ENCODE measurements at places on chromosomes 3 and 15.
A peak's percentile ranks its signal among the peaks of the same experiment; 100 is the strongest.

DNA sequence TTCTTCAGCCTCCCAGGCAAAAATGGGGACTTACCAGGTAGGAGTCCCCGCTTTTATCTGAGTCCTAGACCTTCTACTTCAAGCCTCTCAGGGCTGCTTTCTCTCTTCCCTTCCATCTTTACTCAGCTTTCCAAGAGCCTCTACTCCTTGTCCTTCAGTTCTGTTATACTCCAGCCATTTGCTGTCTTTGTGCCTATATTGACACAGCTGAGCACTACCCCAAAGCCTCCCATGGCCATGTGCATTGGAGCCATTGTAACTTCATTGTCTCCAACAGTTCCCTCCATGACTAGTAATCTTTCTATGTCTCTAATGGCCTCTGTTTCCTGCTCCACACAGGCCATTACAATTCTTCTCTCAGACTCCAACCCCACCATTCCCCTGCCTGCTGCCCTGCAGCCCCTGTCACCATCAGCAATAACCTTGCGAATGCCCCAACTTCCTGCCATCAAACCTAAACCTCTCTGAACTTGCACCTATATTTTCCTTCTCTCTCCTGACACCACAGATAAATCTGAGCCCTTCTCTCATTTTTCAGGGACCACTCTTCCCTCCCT is 77.9 kb upstream of the ADPGK start:
- DNase-seq: no peak

- DNase-seq: no peak
Observed at GRCh38 chr15:66157507-66157906, 96.0 kb downstream of the MEGF11 start.

GRCh38 chr3:46141813-46142212 is 66.3 kb downstream of the CCR1 start:
- peak; percentile 82 for DNase-seq

GRCh38 chr3:112127522-112128494 is 5.2 kb downstream of the GCSAM start:
- peak; percentile 19 for DNase-seq

DNA sequence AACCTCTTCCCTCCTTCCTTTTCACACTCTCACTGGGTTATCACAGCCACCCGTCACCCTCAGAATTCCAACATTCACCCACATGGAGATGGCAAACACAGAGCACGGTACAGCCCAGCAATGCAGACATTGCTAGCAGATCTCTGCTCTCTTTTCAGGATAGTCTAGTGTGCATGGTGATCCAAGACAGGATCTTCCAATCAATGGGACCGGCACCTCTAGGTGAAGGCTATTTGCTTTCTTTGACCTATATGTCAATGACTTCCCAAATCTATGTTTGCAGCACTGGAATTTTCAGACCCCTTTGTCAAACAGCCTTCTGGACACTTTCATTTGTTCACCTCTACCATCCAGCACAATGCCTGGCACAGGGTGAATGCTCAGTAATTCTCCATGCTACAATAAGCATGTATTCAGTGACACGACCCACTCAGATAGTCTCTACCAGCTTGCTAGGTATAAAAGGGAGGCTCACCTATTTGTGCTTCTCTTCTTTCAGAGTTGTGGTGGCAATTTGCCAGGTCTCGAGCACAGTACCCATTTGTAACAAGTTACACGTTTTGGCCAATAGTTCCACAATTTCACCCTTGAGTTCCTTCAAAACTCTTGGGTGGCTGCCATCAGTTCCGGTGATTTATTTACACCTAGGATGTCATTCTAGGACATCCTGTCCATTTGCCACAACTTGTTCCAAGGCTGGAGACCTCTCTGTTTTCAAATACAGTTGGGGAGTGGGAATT is 279.1 kb upstream of the ICE2 start:
- DNase-seq: no peak

DNA sequence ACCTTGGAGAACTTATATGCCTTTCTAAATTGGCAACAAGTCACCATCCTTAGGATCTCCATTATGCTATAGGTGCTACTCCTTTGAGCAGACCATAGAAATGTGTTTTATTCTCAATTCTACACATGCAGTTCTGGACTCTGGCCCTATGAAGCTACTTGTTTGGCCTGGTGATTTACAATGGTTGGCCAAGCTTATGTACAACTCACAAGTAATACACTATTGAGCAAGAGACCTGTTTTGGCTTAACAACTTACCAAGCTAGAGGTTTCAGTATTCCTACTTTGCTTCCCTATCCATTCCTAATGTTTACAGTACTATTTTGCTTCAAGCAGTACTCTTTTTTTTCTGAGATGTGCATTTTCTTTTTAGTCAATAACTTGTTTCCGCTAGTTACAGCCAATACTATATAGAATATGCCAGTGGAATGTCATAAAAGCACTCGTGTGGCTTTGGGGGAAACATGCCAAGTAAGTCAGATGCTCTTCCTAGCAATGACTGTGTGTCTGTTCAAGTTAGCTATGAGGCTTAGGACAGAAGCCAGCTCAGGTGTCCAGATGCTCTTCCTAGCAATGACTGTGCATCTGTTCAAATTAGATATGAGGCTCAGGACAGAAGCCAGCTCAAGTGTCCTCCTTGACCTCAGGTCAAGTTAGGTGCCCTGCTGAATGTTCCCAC is 174.9 kb upstream of the SEMA6D start:
- no peak for DNase-seq

DNA sequence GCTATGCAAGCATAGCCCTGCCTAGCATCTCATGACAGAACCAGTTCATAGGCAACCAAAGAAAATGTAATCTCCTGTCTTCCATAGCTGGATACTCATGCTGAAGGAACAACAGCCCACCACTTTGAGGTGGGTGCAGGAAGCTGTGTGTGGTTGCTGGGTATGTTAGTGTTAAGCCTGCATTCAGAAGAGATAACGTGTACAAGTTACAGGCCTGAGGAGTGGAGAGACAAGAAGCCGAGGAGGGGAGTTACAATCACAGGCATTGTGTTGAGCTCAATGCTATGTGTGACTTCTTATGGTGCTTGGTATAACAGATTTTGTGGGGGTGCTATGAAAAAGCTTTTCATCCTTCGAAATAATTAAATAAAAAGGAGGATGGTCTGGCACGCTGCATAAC is 42.8 kb upstream of the SECISBP2L start:
- no peak for DNase-seq

- DNase-seq: no peak
Observed at GRCh38 chr3:136667081-136667480, 85.1 kb downstream of the STAG1 start.

Measured in suppressor macrophage treated with lipopolysaccharide for 1 hour (primary cell).